ENCODE measurements at places on chromosomes 4 and X.

DNA sequence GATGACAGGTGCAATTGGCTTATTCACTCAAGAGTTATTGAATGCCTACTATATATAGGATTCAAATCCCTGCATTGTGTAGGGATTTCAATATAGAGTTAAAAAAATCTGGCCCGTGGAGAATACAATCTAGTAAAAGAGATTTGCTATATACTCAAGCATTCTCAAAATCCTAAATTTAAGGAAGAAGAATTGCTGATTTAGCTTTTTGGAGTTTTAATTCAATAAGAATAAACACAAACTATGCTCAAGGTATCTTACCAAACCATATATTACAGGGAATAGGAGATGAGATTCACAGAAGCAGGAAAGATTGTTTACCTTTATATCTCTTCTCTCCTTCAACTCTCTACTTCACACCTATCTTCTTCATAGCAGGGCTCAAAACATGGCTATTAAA is 476.8 kb downstream of the PACRGL start:
- no peak for DNase-seq

DNA sequence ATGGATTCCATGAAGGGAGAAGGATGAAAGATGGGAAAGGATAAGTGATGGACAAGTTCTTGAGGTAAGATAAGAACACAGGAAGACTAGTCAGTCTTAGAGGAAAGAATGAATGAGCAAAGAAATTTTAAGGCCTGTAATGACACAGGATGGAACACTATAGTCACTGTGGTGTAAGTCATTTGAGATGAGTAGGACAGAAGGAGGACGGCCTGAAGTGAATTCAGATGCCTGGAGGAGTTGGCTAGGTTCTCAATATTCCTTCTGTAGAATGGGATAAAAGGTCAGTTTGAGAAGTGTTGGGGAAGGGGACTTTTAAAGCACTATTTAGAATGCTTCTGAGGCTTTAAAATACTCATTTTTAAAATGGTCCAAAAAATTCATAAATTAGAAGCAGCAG is 3.9 kb downstream of the MSMO1 start:
- DNase-seq, result no peak

DNA sequence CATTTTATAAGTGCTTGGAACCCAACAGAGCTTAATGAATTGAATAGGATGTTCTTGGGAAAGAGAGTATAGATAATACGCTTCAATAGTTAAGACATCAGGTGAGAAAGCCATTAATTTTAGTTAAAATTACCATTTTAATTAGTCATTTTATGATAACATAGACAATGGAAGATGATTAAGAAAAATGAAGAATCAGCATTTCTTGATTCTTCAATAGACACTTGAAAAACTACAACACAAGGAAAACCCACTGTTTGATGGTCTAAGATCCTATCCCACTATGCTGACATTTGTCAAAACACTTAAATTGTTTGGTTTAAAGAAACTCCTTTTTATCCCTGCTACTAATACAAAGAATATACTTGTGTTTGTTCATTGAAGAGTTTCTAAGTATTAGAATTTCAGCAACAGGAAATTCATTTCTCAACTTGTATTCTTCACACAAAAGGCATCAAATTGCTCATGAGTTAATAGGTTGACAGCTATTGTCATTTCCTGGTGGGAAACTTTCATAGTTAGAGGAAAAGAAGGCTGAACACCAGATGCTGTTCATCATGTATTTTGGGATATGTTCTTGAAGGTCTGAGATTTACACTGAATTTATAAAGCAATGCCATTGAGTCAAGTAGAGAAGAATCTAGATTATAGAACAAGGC is 9.6 kb upstream of the CXCL2 start:
- DNase-seq, result no peak

- no peak for DNase-seq
These were observed 555.9 kb downstream of the PDHA2 start for GRCh38 chr4:96395747-96396146.

- no peak for DNase-seq
These were observed 438.3 kb downstream of the GPAT3 start for GRCh38 chr4:83974111-83974780.

- DNase-seq, result peak; percentile 4
These were observed 47.0 kb upstream of the SCOC start for GRCh38 chr4:140326395-140326993.

- DNase-seq, result no peak
These were observed 39.9 kb upstream of the TMEM192 start for GRCh38 chr4:165152527-165152926.

GRCh38 chr4:76947369-76947768 is 2.2 kb upstream of the SEPTIN11 start:
- DNase-seq, result no peak

- no peak for DNase-seq
These were observed 54.4 kb upstream of the USP26 start for GRCh38 chrX:133151336-133151735.

DNA sequence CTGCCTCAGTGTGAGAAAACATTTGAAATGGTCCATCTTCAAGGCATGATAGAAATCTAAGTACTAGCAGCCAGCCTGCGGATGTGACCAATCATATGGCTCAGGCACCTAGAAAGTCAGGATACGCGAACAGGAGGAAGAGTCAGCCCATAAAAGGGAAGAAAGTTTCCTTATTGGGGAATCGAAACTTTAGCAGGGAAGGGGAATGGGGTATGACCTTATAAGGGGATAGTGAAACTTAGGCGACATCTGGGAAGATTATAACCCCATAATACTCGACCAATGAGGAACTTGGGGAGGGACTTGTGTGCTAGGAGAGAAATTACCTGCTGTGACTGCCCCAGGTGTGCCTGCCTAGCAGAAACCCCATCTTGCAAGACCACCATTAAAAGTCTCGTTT is 26.2 kb upstream of the PYURF start:
- DNase-seq, result no peak

- DNase-seq, result no peak
These were observed 485.5 kb downstream of the NAF1 start for GRCh38 chr4:162681212-162681611.

- no peak for DNase-seq
These were observed 23.3 kb upstream of the TMEM255A start for GRCh38 chrX:120334603-120335002.

DNA sequence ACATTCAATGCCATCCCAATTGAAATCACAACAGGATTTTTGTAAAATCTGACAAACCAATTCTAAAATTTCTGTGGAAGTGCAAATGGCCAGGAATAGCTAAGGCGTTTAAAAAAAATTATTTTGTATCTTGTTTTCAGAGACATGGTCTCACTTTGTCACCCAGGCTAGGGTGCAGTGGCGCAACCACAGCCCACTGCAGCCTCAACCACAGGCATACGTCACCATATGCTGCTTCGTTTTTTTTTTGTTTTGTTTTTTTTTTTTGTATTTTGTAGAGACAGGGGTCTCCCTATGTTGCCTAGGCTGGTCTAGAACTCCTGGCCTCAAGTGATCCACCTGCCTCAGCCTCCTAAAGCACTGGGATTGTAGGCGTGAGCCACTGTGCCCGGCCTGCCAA is 24.5 kb downstream of the ZNF41 start:
- no peak for DNase-seq
